ENCODE measurements at places on chromosomes 3 and 15. TPM values are rescaled to one million over a fixed set of nuclear protein-coding genes. Genes with fewer than 3 reads are reported as not detected.
A peak's percentile ranks its signal among the peaks of the same experiment; 100 is the strongest.

GXYLT2 gene
- 7.8 TPM for total RNA-seq

CFAP92 gene
- total RNA-seq, result not detected

EFCAB12 gene
- 0.30 TPM for total RNA-seq

CNTN3 gene
- total RNA-seq, result 0.35 TPM

MYRIP gene
- total RNA-seq, result 0.62 TPM

TGM4 gene
- total RNA-seq, result not detected

NEK10 gene
- 10.1 TPM for total RNA-seq

HTD2 gene
- total RNA-seq, result 7.7 TPM

ZBTB20 gene
- total RNA-seq, result 19.1 TPM

GOLGA8H gene
- 1.3 TPM for total RNA-seq

NDN gene
- 27.8 TPM for total RNA-seq

CEMIP gene
- 445 TPM for total RNA-seq

GRCh38 chr3:148307443-148307843, 390.3 kb upstream of the AGTR1 start:
- H3K27me3 ChIP-seq, result no peaks in the 10 kb centered on the region
- no peak for DNase-seq
- no peaks in the 10 kb centered on the region for H3K36me3 ChIP-seq

GRCh38 chr3:103134023-103134724, 699.4 kb downstream of the ZPLD1 start:
- no peaks in the 10 kb centered on the region for H3K27me3 ChIP-seq
- H3K4me3 ChIP-seq, result no peak overlapping the region
- no peaks in the 10 kb centered on the region for H3K4me1 ChIP-seq
- no peaks in the 10 kb centered on the region for H3K36me3 ChIP-seq

- peaks cover 2% of the 10 kb centered on the region for H3K36me3 ChIP-seq
- no peaks in the 10 kb centered on the region for H3K27me3 ChIP-seq
- no peak for DNase-seq
- H3K4me3 ChIP-seq, result no peak overlapping the region
- peaks cover 13% of the 10 kb centered on the region for H3K4me1 ChIP-seq
These were observed 20.1 kb upstream of the GSK3B start for GRCh38 chr3:120114376-120114775.

DNA sequence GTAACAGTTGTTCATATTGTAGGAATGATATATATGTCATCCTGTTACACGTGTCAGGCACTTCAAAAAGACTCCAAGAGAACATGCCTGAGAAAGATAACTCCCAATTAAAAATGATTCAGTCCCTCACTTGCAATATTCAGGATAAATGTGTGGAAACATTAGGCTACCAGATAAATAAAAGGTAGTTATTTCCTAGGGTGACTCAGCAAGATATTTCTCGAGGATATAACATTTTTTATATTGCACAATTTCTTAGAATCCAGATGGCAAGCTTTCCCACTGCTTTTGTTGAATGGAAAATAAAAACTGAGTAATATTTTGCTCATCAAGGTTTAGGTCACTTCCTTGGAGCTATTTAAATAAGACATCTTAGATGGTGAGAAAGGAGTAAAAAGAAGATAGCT, 181.4 kb downstream of the GAP43 start:
- H3K27me3 ChIP-seq, result no peaks in the 10 kb centered on the region
- peak overlapping the region; percentile 90 for H3K27ac ChIP-seq
- H3K4me1 ChIP-seq, result peaks cover 75% of the 10 kb centered on the region
- no peak for DNase-seq

GRCh38 chr15:95795386-95795785, 535.1 kb upstream of the NR2F2 start:
- H3K27me3 ChIP-seq, result no peaks in the 10 kb centered on the region
- H3K27ac ChIP-seq, result no peak overlapping the region
- peaks cover 22% of the 10 kb centered on the region for H3K4me1 ChIP-seq
- H3K36me3 ChIP-seq, result no peaks in the 10 kb centered on the region
- H3K4me3 ChIP-seq, result no peak overlapping the region
- DNase-seq, result no peak

DNA sequence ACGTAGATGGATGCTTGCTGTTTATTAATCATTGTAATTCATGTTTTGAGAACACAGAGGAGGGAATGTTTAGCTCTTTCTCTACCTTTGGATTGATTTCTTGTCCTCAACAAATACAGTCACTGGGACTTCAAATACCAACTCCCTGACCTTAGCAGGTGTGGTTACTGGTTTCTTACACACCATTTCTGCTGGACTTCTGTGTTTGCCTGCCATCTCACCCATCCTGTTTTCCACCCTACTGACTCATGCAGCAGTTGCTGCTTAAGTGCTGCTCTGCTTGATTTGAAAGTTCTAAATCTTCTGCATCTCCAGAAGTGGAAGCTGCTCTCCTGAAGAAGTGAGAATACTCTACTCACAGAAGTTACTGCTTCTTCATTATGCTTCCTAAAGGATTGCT, 170.3 kb downstream of the ZPLD1 start:
- no peak overlapping the region for H3K27ac ChIP-seq
- no peak for DNase-seq
- H3K27me3 ChIP-seq, result peaks cover 20% of the 10 kb centered on the region
- H3K4me1 ChIP-seq, result no peaks in the 10 kb centered on the region
- no peaks in the 10 kb centered on the region for H3K36me3 ChIP-seq
- H3K4me3 ChIP-seq, result no peak overlapping the region

DNA sequence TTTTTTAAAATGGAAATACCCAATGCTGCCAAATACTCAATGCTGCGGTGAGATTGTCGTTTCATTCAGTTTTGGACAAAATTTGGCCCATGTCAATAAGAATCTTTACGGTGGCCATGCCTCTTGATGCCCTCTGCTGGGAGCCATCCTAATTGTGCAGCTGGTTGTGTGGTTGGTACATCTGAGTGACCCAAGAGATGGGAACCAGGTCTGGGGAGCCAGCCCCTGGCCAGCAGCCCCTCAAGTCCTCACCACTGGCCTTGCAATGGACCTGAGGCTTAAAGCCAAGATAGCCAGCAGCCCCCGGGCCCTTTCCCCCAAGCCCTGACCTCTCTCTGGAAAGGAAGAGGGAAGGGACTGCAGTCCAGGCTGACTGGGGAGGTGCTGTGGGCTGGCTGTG, 36.4 kb upstream of the ESYT3 start:
- no peaks in the 10 kb centered on the region for H3K4me1 ChIP-seq
- H3K36me3 ChIP-seq, result peaks cover 11% of the 10 kb centered on the region
- no peaks in the 10 kb centered on the region for H3K27me3 ChIP-seq
- DNase-seq, result no peak

- no peak overlapping the region for H3K4me3 ChIP-seq
- DNase-seq, result peak; percentile 84
- H3K27ac ChIP-seq, result no peak overlapping the region
These were observed 163.5 kb downstream of the GOLGA6L4 start for GRCh38 chr15:84398763-84399701.

DNA sequence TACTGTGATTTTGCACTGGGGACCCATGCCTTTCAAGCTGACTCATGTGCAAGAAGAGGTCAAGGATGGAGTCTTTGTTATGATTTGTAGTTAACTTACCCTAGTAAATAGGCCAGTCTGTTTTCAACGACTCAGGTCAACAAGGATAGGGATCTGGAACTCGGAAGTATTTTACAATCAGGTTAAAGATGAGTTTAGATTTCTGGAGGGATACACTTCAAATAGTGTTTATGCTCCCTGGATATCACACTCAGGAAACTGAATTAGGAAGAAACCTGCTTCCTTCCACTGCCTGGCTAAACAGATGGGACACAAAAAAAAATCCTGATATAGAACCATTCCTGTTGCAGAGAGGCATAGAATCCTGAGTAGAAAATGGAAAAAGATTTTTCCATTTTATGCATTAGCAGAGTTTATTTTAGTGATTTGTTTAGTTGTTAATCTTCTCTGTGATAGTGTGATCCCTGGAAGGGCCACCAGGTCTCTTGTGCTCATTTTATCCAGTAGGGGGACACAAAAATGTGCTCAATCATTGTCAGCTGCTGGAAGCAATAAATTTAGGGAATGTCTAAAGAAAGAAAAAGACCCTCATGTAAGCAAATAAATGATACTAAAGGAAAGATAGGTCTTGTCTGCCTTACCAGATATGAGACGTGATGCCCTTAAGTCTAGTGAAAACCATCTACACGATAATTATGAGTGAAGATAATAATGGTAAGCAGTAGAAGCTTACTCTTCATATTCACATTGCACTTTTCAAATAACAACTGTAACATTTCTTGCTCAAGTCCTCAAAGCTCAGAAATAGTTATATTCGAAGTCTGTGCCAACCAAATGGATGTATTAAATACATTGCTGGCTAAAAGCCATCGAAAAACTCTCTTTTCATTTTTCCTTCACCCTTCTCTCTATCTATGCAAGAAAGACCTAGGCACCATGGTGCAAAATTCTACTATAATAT, 452.1 kb upstream of the KCNMB2 start:
- peaks cover 55% of the 10 kb centered on the region for H3K4me1 ChIP-seq
- no peak for DNase-seq
- no peaks in the 10 kb centered on the region for H3K27me3 ChIP-seq
- no peak overlapping the region for H3K4me3 ChIP-seq
- H3K36me3 ChIP-seq, result peaks cover 3% of the 10 kb centered on the region

DNA sequence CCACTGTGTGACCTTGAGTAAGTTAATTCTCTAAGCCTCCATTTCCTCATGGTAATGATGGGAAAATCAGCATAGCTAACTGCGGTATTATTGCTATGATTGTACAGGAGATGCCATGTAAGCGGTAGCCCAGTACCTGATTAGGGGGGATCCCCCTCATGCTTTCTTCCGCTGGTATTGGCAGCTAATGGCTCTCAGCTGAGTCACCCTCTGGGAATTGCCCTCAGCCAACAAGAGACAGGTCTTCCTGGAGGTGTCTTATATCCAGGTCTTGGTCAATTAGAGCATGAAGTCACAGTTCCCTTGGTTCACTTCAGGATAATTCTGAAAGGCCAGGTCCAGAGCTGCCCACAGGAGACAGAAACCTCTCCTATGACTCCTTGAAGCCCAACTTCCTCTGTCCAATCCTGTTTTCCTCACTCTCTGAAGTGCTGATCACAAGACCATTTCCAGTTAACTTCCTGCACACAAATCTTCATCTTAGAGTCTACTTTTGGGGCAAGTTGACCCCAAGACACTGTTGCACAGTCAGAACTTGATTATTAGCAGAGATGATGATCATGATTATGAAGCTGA, 724.7 kb upstream of the ZNF385D start:
- peaks cover 2% of the 10 kb centered on the region for H3K27me3 ChIP-seq
- peaks cover 19% of the 10 kb centered on the region for H3K4me1 ChIP-seq
- H3K36me3 ChIP-seq, result no peaks in the 10 kb centered on the region
- H3K27ac ChIP-seq, result no peak overlapping the region
- no peak overlapping the region for H3K4me3 ChIP-seq
- no peak for DNase-seq

DNA sequence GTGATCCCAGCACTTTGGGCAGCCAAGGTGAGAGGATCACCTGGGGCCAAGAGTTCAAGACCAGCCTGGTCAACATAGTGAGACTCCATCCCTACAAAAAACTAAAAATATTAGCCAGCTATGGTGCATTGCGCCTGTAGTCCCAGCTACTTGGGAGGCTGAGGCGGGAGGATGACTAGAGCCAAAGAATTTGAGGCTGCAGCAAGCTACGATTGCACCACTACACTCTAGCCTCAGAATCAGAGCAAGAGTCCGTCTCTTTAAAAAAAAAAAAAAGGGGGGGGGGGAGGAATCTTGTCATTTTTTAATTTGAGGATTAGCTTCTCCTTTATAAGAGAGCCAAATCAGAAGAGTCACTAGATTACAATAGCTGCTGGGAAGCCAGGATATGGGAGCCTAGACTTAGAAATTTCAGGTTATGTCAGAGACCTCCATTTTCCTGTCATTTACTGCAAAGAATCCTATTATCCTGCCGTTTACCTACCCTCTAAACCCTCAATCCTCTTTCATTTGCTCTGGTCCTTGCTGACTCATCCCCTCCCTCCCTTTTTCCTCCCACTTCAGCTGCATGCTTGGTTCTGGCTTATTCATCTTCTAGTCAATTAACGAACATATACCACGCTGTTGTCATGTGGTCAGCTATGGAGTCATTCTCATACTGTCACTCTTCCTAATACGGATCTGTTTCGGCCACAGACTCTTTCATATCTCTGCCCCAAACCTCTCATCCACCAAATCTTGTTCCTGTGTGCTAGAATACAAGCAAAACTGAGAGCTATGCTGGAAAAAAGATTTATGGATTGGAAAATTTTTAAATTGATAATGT, 83.8 kb upstream of the PPIB start:
- H3K27me3 ChIP-seq, result no peaks in the 10 kb centered on the region
- peaks cover 48% of the 10 kb centered on the region for H3K4me1 ChIP-seq
- no peak overlapping the region for H3K4me3 ChIP-seq
- no peak for DNase-seq
- peaks cover 4% of the 10 kb centered on the region for H3K36me3 ChIP-seq
- H3K27ac ChIP-seq, result peak overlapping the region; percentile 90

- H3K4me1 ChIP-seq, result peaks cover 7% of the 10 kb centered on the region
- no peak for DNase-seq
- no peaks in the 10 kb centered on the region for H3K36me3 ChIP-seq
- H3K4me3 ChIP-seq, result no peak overlapping the region
- no peaks in the 10 kb centered on the region for H3K27me3 ChIP-seq
These were observed 13.5 kb upstream of the GRAMD1C start for GRCh38 chr3:113825090-113825489.

GRCh38 chr3:45659661-45660566, 29.3 kb upstream of the SACM1L start:
- no peak overlapping the region for H3K4me3 ChIP-seq
- DNase-seq, result peak; percentile 91
- H3K27me3 ChIP-seq, result no peaks in the 10 kb centered on the region
- no peaks in the 10 kb centered on the region for H3K36me3 ChIP-seq

- H3K4me1 ChIP-seq, result peaks cover 22% of the 10 kb centered on the region
- no peak overlapping the region for H3K4me3 ChIP-seq
- no peak for DNase-seq
- H3K36me3 ChIP-seq, result no peaks in the 10 kb centered on the region
- H3K27me3 ChIP-seq, result no peaks in the 10 kb centered on the region
- peak overlapping the region; percentile 8 for H3K27ac ChIP-seq
These were observed 46.1 kb downstream of the C2CD4A start for GRCh38 chr15:62112616-62113593.

Data from osteocyte (in vitro differentiated cells).